NCI-H1417 treated with DMSO at 0.1 percent for 48 hours (cell line): ENCODE measurements at places on chromosomes 4 and X.

GRCh38 chr4:16692524-16692923 is 205.9 kb downstream of the LDB2 start:
- no peak for DNase-seq

DNA sequence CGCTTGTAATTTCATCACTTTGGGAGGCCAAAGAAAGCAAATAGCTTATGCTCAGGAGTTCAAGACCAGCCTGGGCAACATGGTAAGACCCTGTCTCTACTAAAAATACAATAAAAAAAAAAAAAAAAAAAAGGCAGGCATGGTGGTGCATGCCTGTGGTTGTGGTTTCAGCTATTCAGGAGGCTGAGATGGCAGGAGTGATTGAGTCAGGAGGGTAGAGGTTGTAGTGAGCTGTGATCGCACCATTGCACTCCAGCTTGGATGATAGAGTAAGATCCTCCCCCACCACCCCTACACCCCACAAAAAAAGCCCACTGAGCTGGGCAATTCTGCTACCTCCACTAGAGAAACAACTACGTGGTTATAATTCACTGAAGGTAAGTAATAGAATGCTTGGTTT is 118.8 kb upstream of the PCDH18 start:
- no peak for DNase-seq

- DNase-seq, result no peak
Measured at GRCh38 chrX:100625985-100626491, 10.6 kb downstream of the TSPAN6 start.

DNA sequence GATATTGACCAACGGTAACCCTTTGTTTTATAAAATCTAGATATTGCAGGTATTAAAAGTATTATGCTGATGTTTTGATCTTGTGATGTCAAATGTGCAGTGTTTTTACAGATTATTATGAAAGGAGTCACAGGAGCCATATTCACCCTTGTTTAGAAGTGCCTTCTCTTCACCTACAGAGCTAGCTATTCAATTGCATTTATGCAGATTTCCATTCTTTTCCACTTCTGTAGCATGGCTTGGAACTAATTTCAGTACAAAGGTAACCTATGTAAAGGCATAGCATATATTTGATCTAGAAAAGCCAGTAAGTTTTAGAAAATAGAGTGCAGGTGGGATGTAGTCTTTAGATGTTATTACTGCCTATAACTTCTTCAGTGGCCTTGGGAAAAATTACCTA is 176.2 kb downstream of the GABRB1 start:
- DNase-seq, result no peak

DNA sequence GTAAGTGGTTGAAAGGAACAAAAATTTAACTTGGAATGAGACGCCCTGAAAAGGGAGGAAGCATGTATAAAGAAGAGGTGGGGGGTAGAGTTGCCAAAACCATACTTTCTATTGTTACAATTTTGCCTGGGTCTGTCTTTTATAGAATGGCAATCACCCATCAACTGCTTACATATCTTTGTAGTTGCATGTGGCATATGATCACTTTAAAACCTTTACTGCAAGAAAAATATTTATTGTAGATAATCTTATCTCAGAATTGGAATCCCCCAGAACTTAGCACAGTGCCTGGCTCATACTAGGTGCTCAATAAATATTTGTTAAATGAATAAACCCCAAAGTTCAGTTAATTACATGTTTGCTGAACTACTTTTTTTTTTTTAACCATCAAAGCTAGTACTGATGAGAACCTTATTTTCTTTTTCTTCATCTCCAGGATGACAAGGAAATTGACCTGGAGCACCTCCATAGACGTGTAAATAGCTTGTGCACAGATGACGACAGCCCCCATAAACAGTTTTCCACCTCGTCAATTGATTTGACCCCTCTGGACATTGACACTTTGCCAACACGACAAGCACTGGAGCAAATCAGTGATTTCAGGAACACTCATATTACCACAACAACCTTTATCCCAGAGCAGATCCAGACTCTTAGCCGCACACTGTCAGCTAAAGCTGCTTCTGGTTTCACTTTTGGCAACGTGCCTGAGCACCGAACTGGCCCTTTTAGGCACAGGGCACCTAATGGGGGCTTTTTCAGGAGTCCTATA is 56.7 kb upstream of the ATOH1 start:
- no peak for DNase-seq

DNA sequence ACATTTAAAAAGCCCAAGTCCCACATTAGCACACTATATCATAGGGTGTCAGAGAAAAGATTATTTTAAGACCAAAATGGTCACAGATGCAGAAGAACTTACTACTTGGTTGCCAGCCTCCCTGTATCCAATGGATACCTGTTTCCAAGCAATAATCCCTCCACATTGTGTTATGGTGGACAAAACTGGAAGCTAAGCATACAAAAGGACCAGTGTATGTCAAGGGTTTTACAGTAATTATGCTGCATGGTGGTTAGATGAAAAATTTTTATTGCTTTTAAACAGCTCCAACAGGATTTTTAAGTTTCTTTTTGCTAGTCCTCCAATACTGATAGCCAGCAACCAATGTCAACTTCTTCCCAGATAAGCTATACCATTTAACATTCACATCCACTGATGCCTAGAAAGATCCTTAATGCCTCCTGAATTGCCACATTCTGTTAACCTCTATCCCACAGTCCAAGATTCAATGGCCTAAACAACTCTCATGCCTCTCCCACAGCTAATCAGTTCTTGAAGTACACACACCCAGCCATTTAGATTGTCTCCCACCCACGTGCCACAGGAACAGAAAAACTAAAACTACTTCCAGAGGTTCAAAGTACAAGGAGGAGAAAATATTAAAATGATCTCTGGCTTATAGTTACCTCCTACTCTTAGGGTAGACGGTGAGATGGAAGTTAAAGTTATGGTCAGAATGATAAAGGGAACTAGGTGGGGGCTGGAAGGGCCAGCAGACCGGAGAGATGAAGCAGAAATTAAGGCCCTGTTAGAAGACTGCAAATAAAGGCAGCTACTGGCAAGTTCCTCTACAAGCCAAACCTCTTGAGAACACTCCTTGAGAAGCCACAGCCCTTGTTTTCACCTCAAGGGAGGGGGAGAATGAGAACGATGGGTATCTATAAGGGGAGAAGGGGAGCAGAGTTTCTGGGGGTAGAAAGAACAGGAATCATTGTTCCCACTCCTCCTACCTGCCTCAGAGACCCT is 5.5 kb downstream of the MED14 start:
- no peak for DNase-seq

GRCh38 chrX:19839770-19840254 is 47.6 kb downstream of the SH3KBP1 start:
- peak; percentile 23 for DNase-seq

- no peak for DNase-seq
Measured at GRCh38 chrX:11766487-11766886, 8.4 kb downstream of the MSL3 start.

GRCh38 chr4:152259866-152260265 is 276.0 kb downstream of the FBXW7 start:
- no peak for DNase-seq

DNA sequence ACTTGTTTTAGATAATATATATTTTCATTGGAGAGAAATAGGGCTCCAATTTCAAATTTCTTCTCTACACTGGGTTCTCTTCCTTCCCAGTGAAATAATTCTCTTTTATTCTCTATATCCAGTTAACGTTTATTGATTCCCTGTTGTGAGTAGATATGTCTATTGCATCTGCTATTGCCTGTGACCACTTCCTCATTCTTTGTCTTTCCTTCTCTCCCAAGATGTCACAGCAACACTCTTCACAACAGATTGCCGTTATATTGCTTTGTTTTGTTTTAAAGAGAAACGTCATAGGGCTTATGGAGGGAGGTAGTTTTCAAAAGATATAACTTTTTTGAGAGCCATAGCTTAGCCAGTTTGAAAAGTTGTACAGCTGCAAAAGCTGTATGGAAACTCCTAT is 343.8 kb downstream of the ARHGAP24 start:
- DNase-seq, result no peak
